ENCODE measurements at places on chromosomes 2 and 18. TPM values are rescaled to one million over a fixed set of nuclear protein-coding genes. Genes with fewer than 3 reads are reported as not detected.

- H3K4me1 ChIP-seq: peaks cover 6% of the 10 kb centered on the region
- DNase-seq: no peak
- no peaks in the 10 kb centered on the region for H3K27me3 ChIP-seq
- H3K4me3 ChIP-seq: no peak overlapping the region
Measured at GRCh38 chr2:136019825-136020224, 34.4 kb upstream of the DARS1 start.

GRCh38 chr2:72040629-72041571 lies 106.8 kb downstream of the CYP26B1 start:
- no peak for DNase-seq
- no peaks in the 10 kb centered on the region for H3K4me1 ChIP-seq
- peaks cover 4% of the 10 kb centered on the region for H3K27me3 ChIP-seq
- H3K4me3 ChIP-seq: no peak overlapping the region
- no peaks in the 10 kb centered on the region for H3K36me3 ChIP-seq

GRCh38 chr2:231672617-231673347 lies 35.5 kb upstream of the PTMA start:
- H3K36me3 ChIP-seq: no peaks in the 10 kb centered on the region
- peaks cover 11% of the 10 kb centered on the region for H3K4me1 ChIP-seq
- no peak overlapping the region for H3K27ac ChIP-seq
- H3K4me3 ChIP-seq: no peak overlapping the region
- DNase-seq: peak; percentile 61

- DNase-seq: no peak
- no peak overlapping the region for H3K27ac ChIP-seq
- H3K27me3 ChIP-seq: no peaks in the 10 kb centered on the region
- H3K36me3 ChIP-seq: peaks cover 1% of the 10 kb centered on the region
- peaks cover 4% of the 10 kb centered on the region for H3K4me1 ChIP-seq
Measured at GRCh38 chr2:100988630-100989417, 13.3 kb upstream of the RPL31 start.

DNA sequence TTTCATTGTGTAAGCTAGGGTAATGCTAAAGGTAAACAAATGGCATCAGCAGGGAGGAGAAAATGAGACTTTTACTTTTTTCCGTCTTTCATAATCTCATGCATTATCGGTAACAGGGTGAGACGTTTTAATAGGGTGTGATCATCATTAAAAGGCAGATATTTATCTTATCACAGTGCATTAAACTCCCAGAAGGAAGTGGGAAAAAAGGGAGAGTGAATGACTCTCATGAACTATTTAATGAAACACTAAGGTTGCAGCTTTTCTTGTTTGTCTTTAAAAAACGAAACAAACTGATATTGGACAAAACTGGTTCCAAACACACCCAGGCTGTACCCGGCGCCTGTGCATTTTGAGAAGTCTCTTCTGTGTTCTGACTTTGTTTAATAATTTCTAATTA lies 1936.8 kb upstream of the PIK3C3 start:
- H3K27ac ChIP-seq: no peak overlapping the region
- no peak overlapping the region for H3K4me3 ChIP-seq
- no peak for DNase-seq
- H3K36me3 ChIP-seq: no peaks in the 10 kb centered on the region
- H3K27me3 ChIP-seq: no peaks in the 10 kb centered on the region

GRCh38 chr18:76461692-76462325 lies 33.2 kb downstream of the ZNF516 start:
- peaks cover 9% of the 10 kb centered on the region for H3K4me1 ChIP-seq
- DNase-seq: no peak
- no peak overlapping the region for H3K4me3 ChIP-seq

- no peaks in the 10 kb centered on the region for H3K36me3 ChIP-seq
- H3K4me3 ChIP-seq: no peak overlapping the region
- peaks cover 2% of the 10 kb centered on the region for H3K27me3 ChIP-seq
- H3K4me1 ChIP-seq: no peaks in the 10 kb centered on the region
- no peak overlapping the region for H3K27ac ChIP-seq
Measured at GRCh38 chr2:226088366-226088674, 688.8 kb downstream of the NYAP2 start.

GRCh38 chr2:103656558-103656957 lies 894.7 kb downstream of the TMEM182 start:
- H3K4me1 ChIP-seq: no peaks in the 10 kb centered on the region
- no peak for DNase-seq
- H3K36me3 ChIP-seq: no peaks in the 10 kb centered on the region
- no peaks in the 10 kb centered on the region for H3K27me3 ChIP-seq
- no peak overlapping the region for H3K27ac ChIP-seq

DNA sequence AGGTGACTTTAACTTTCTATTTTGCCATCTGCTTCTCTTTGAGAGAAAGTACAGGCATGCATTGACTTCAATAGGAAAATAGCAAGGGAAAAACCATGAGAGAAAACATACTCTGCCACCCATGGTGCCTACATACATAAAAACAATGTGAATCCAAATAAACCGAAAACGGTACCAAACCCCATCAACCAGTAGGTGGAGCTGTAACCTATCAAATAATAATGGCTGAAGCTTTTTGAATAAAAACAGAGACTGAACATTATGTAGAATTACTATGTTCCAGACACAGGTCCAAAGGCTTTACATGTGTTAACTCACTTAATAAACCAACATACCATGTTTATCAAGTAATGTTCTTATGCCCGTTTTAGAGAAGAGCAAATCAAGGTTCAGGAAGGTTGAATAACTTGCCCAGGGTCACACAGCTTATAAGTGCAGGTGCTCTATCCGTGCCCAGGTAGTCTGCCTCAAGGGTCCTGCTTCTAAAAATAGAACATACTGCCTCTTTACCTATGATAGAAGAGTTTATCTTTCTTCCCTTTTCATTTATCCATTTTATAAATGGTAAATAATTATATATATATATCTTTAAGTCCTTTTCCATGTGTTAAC lies 293.9 kb upstream of the SYT4 start:
- H3K36me3 ChIP-seq: no peaks in the 10 kb centered on the region
- H3K27ac ChIP-seq: no peak overlapping the region
- peak; percentile 44 for DNase-seq
- no peaks in the 10 kb centered on the region for H3K4me1 ChIP-seq
- H3K27me3 ChIP-seq: no peaks in the 10 kb centered on the region
- H3K4me3 ChIP-seq: no peak overlapping the region

DNA sequence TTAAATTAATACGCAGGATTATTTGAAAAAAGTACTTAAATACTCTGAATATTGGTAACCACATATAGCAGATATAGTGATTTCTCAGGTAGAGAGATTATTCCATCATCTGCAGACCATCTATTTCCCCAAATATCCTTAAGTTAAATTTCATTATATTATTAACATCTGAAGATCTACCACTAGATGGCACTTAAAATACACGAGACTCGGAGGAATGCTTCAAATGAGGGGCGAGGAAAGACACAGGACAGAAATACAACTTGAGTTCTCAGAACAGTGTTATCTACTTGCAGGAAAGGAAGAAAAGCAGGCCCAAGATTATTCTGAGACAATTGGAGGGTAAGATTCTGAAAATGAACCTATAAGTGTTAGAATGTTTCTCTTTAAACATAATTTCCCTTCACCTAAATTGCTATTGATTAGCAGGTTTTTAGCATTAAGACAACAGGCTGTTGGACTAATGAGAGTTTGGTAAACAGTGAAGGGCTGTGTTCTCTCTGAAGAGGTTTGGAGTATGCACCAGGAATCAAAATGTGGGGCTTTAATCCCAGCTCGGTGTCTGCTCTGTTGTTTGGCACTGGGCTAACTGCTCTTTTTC lies 76.9 kb upstream of the GCFC2 start:
- no peaks in the 10 kb centered on the region for H3K36me3 ChIP-seq
- no peaks in the 10 kb centered on the region for H3K4me1 ChIP-seq
- H3K27me3 ChIP-seq: peaks cover 8% of the 10 kb centered on the region

DNA sequence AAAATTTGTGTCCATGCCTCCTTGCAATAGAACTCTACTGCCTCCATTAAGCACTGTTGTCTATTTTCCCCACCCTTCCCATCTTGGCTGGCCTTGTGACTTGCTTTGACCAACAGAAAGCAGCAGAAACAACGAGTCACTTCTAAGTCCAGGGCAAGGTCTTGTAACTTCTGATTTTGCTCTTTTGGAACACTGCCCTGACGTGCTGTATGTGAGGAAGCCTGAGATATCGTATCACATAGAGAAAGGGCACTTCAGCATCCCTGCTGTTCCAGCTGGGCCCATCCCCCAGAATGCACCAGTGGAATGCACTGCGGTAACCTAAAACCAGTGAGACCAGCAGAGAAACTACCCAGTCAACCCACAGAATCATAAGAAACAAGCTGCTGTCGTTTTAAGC lies 28.1 kb downstream of the NCKAP1 start:
- peaks cover 12% of the 10 kb centered on the region for H3K27me3 ChIP-seq
- DNase-seq: no peak
- no peaks in the 10 kb centered on the region for H3K36me3 ChIP-seq
- H3K4me1 ChIP-seq: no peaks in the 10 kb centered on the region
- H3K27ac ChIP-seq: no peak overlapping the region

- H3K36me3 ChIP-seq: no peaks in the 10 kb centered on the region
- H3K27me3 ChIP-seq: no peaks in the 10 kb centered on the region
- no peaks in the 10 kb centered on the region for H3K4me1 ChIP-seq
- no peak overlapping the region for H3K4me3 ChIP-seq
Measured at GRCh38 chr2:42442774-42443173, 51.0 kb downstream of the KCNG3 start.

DNA sequence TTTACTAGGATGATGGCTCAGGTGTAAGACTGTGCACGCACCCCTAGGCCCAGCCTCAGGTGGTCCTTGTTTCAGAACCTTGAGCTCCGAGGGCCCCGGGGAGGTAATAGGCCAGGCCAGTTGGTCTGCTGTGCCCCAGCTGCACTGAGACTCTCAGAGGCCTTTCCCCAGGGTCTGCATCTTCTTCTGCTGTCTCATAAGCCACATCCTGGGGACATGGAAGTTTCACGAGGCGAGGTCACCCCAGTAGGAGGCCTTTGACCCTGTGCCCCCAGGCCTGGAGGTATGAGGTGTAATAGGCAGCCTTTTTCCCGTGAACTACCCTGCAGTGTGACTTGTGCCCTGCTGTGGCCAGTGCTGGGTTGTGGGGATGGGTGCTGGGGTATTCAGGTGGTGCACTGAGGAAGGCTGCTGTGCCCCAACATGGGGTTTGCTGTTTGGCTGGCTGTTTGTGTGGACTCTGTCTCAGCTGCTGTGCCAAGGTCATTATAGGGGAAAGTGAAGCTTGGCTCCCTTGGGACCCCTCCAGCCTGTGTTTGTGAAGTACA lies 6.9 kb downstream of the OXER1 start:
- H3K27ac ChIP-seq: no peak overlapping the region
- H3K4me3 ChIP-seq: no peak overlapping the region
- no peaks in the 10 kb centered on the region for H3K36me3 ChIP-seq
- no peak for DNase-seq

DNA sequence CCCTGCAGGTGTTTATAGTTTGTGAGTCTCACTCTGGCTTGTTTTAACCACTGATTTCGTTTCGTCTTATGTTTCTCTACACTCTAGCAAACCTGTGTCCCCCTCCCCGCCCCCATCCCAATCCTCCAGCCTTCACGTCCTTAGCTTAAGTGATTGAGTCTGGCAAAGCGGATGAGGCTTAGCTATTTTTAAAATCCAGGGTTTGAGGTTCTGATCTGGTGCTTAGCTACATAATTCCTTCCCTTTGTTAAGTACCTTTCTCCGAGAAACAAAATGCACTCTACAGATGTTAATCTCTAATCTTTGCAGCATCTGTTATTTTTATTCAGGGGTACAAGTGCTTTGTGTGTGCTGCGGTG lies 7.8 kb downstream of the AGAP1 start:
- H3K27ac ChIP-seq: no peak overlapping the region
- no peaks in the 10 kb centered on the region for H3K36me3 ChIP-seq
- peaks cover 13% of the 10 kb centered on the region for H3K4me1 ChIP-seq
- peaks cover 49% of the 10 kb centered on the region for H3K27me3 ChIP-seq
- DNase-seq: peak; percentile 15

DNA sequence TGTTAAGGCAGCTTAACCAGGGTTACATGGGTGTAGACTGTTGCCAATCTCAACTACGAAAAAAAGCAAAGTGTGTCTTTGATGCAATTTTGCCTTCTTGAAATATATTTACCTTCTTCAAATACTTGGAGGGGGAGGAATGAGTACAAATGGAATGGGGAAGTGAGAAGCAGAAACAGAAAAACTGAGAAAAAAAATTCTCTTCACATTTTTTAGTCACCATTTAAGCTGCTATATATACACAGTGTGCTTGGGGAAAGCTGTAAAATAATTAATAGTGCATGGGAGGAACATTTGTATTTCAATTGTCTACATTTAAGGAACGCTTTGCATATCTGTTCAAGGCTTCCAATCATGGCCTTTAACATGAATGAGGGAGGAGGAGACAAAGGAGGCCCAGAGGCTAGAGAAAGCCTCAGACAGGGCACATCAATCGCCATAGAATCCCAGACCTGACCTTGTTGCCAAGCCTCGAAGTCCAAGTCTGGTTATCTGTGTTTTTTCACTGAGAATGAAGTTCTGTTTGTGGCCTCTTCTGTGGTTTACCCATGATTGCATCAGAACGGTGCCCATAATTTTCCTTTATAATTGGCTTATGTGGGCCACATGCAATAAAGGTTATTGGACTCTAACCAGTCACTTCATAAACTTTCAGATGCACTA lies 158.6 kb downstream of the PIK3C3 start:
- peaks cover 8% of the 10 kb centered on the region for H3K4me1 ChIP-seq
- no peak overlapping the region for H3K4me3 ChIP-seq
- peak overlapping the region; percentile 34 for H3K27ac ChIP-seq
- H3K36me3 ChIP-seq: no peaks in the 10 kb centered on the region
- peak; percentile 12 for DNase-seq

- no peak for DNase-seq
- H3K4me3 ChIP-seq: no peak overlapping the region
- no peaks in the 10 kb centered on the region for H3K4me1 ChIP-seq
- no peaks in the 10 kb centered on the region for H3K27me3 ChIP-seq
Measured at GRCh38 chr18:73656691-73657090, 490.9 kb downstream of the FBXO15 start.

- H3K27me3 ChIP-seq: peaks cover 6% of the 10 kb centered on the region
Measured at GRCh38 chr2:186558512-186559276, 31.2 kb upstream of the ITGAV start.

GRCh38 chr18:31258789-31259188 lies 59.2 kb upstream of the DSG1 start:
- H3K36me3 ChIP-seq: no peaks in the 10 kb centered on the region
- H3K27ac ChIP-seq: no peak overlapping the region
- H3K27me3 ChIP-seq: no peaks in the 10 kb centered on the region
- no peak overlapping the region for H3K4me3 ChIP-seq

- H3K27ac ChIP-seq: no peak overlapping the region
- peaks cover 3% of the 10 kb centered on the region for H3K27me3 ChIP-seq
- no peak overlapping the region for H3K4me3 ChIP-seq
- no peaks in the 10 kb centered on the region for H3K36me3 ChIP-seq
- DNase-seq: no peak
Measured at GRCh38 chr2:25146896-25147295, 21.5 kb downstream of the POMC start.

GPR155 gene
- total RNA-seq: 13.3 TPM

KIAA2012 gene
- total RNA-seq: not detected

GALR1 gene
- total RNA-seq: not detected

ELOA2 gene
- not detected for total RNA-seq

SP140L gene
- total RNA-seq: 43.8 TPM

IL1F10 gene
- total RNA-seq: not detected

CTAGE1 gene
- total RNA-seq: not detected

SLC4A5 gene
- 1.8 TPM for total RNA-seq
